GM13976 (cell line): ENCODE measurements at places on chromosomes 11 and 22.

DNA sequence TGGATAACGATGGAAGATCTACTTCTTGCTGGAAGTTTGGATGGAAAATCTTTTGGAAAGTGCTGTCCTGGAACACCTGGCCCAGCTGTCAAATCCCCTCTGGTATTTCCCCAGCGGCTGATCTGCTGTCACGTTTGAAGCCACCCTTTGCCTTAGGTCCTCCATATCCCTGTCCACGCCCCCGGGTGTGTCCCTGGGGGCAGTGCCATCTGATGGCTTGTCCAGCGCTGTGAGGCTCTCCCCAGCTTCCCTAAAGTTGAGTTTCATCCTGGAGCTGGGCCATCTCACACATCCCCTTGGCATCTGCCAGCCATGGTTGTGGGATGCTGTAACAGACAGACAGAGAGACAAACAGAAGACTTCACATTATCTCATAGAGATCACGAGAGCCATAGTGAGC, 3.1 kb upstream of the IGLL1 start:
- DNase-seq, result no peak

- DNase-seq, result no peak
Measured at GRCh38 chr22:36884349-36885158, 23.7 kb downstream of the NCF4 start.

- DNase-seq, result no peak
Measured at GRCh38 chr11:76978818-76979217, 55.4 kb upstream of the B3GNT6 start.

GRCh38 chr11:35360055-35360530, 59.3 kb downstream of the SLC1A2 start:
- DNase-seq, result no peak

DNA sequence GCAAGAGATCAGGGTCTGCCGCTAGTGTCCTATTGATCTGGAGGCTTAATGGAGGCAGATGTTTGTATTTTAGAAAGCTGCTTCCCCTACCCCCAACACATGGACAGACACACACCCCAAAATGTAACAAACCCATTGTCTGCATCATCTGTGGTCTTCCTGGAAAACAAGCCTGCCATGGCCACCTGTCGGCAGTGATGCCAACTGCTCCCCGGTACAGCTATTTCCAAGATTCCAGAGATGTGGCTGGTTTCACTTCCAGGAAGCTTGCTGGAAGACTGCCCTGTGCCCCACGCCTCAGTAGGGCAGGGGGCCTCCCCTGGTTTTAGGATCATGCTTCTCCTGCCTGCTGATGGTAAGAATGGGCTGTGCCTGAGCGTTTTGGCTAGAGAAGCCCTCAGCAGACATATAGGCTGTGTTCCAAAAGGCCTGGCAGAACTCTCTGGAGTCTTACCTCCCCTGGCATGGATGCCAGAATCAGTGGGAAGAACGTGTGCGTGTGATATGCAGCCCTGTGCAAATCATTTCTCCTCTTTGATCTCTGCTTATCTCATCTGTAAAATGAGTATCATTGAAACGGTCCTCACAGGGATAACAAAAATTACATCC, 108.6 kb downstream of the FBXO7 start:
- DNase-seq, result no peak

DNA sequence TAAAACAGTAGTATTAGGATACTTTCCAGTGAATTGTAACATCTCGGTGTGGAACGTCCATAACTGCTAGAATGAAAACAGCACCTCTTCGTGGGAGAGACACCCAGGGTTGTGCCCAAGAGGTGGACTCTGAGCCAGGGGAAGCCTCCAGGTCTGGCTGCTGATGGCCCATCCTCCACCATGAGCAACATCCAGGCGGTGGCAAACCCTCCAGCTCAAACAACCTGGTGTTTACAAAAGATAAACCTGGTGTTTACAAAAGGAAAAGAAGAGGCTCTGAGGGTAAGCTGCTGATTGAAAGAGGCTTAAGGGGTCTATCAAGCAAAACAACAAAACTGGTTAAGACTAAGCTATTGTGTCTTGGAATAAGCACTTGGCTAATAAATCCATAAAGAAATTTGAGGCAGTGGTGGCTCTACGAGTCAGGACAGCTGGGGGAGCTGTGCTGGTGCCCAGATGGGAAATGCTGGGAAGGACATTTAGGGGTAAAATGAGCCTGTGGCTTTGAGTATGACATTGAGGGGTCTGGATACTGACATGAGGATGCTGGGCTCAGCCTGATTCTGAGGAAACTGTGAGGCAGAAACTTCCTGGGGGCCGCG, 909.0 kb downstream of the BRD1 start:
- no peak for DNase-seq

GRCh38 chr11:108525161-108525560, 27.0 kb upstream of the POGLUT3 start:
- DNase-seq, result no peak

GRCh38 chr11:107804971-107805370, 53.6 kb downstream of the SLC35F2 start:
- DNase-seq, result no peak

DNA sequence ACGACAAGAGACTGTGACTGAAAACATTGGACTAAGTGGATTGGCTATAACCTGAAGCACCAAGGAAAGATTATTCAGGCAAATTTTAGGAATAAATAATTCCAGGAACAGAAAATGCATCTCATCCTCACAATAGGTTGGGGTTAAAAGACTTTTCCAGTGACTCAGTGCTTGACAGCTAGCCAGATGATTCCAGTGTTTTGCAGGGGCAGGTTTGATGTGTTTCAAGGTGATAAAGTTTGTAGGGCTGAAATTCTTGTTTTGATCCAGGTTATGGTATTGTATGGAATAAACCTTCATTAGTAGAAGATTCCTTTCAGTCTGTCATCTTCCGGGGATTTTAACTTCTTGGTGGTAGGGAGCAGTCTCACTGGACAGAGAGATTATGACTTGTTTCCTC, 2.3 kb downstream of the EXT2 start:
- DNase-seq, result no peak

DNA sequence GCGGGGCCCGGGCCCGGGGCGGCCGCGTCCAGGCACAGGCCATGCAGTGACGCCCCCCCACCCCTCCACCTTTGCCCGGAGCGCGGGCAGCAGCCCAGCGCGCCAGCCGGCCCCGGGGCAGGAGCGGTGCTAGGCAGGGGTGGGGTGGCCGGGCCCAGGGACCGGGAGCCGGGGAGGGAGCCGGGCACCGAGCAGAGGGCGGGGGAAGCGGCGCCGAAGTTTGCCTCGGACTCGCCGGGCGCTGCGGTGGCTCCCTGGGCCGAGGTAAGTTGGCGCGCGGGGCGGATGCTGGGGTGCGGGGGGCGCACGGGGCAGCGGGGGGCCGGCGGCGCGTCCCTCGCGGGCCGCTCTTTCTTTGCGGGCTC, 332 bp downstream of the TEAD1 start:
- DNase-seq, result peak; percentile 45

DNA sequence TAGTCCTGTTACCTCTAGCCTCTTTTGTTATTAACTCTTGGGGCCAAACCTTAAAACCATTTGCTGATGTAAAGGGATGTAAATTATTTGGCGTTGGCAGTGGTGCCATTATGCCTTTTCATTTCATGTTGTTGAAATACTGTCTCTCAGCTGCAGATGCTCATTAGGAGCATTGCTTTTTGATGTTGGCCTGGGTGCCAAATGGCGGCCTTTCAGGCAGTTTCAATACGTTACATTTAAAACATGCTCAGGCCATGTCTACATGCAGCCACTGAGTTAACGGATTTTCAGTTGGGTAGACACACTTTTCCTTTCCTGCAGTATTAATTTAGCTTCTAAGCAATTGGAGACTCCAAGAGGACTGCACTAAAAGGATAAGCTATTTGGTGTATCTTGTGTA, 5.3 kb downstream of the NCAM1 start:
- no peak for DNase-seq

- DNase-seq, result no peak
Measured at GRCh38 chr11:65298655-65299179, 15.9 kb upstream of the CDC42EP2 start.

DNA sequence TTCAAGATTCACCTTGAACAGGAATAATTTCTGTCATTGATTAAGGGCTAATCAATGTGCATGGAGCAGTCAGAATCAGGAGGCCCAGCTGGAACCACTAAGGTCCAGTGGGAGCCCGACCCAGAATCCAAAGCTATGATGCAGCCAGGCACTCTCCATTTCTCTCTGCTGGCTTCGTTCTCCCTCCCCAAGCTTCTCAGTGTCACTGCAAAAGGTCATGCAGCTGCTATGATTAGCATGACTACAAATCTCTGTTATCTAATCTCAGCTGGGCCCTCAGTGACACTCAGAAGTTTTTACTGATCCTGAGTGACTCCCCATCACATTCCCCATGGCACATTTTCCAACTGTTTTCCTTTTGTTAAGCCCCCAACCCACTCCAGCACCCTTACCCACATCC, 31.1 kb upstream of the PRSS23 start:
- no peak for DNase-seq

GRCh38 chr11:111731821-111732220, 34.4 kb downstream of the PPP2R1B start:
- no peak for DNase-seq

- peak; percentile 98 for DNase-seq
Measured at GRCh38 chr22:31753634-31754501, at the start of gene DEPDC5. DEPDC5 (plus strand) TSS chr22:31754019; CDS start chr22:31754922, 903 bp downstream.

DNA sequence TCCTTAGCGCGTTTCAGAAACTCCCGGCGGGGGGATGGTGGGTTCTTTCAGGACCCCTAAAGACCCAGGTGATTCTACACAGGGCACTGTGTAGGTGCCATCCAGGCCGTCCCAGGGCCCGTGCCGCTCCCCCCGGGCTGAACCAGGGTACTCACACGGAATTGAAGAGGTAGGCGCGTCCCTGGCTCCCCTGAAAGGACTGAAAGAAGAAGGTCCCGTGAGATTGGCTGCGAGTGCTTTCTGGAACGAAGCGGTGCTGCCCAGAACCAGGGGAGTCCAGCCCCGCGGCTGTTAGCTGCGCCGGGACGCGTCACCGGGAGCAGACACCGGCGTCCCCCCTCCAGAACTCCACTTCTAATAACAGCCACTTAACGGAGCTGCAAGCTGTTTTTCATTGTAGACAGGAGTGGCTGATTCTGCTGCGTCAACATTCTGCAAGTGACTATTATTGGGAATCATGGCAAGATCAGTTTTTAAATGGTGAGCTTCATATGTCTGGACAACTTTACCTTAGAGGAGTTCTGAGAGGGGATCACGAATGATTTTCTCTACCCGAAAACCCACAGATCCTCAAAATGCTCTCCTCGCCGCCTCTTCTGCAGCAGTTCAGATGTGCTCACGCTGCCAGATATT, 31.8 kb downstream of the YPEL1 start:
- DNase-seq, result no peak

- DNase-seq, result no peak
Measured at GRCh38 chr11:16111690-16112089, 244.7 kb downstream of the SOX6 start.

DNA sequence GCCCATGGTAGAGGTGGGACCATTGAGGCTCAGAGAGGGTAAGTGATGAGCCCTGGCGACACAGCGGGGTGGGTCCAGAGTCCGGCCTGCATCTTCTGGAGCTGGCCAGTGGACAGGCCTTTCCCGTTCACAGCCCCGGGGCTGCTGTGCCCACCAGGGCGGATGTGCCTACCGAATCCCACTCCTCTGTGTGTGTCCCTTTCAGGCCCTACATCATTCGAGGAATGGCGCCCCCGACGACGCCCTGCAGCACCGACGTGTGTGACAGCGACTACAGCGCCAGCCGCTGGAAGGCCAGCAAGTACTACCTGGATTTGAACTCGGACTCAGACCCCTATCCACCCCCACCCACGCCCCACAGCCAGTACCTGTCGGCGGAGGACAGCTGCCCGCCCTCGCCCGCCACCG, 11.9 kb upstream of the PPP6R3 start:
- no peak for DNase-seq

GRCh38 chr11:16367252-16367651, 10.9 kb upstream of the SOX6 start:
- no peak for DNase-seq

- no peak for DNase-seq
Measured at GRCh38 chr11:35526370-35526792, 965 bp upstream of the PAMR1 start.

GRCh38 chr22:40819599-40820140, 524 bp upstream of the SLC25A17 start:
- DNase-seq, result no peak

DNA sequence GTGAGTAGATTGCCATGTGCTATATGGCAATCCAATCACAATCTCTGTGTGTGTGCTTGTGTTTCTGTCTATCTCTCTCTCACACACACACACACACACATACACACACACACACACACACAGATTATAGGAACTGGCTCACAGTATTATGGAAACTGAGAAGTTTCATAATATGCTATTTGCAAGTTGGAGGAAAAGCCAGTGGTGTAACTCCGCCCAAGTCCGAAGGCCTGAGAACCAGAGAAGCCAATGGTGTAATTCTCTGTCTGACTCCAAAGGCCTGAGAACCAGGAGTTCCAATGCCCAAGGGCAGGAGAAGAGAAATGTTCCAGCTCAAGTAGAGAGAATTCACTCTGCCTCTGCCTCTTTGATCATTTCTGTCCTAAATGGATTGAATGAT, 37.2 kb downstream of the GLYATL2 start:
- no peak for DNase-seq

GRCh38 chr11:134576721-134577171, 164.7 kb upstream of the B3GAT1 start:
- peak; percentile 3 for DNase-seq

- DNase-seq, result no peak
Measured at GRCh38 chr22:31340360-31340759, 5.8 kb downstream of the PATZ1 start.

DNA sequence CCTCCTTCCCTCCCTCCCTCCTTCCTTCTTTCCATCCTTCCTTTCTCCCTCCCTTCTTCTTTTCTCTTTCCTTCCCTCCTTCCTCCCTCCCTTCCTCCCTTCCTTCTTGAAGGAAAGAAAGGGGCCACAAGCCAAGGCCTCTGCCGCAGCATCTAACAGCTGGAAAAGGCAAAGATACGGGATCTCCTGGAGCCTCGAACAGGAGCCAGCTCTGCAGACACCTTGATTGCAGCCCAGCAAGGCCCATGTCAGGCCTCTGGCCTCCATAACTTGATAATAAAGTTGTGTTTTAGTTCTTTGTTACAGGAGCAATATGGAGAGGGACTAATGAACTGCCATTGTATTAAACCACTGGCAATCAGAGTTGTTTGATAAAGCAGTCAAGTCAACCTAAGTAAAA, 348.9 kb upstream of the B3GAT1 start:
- DNase-seq, result no peak

DNA sequence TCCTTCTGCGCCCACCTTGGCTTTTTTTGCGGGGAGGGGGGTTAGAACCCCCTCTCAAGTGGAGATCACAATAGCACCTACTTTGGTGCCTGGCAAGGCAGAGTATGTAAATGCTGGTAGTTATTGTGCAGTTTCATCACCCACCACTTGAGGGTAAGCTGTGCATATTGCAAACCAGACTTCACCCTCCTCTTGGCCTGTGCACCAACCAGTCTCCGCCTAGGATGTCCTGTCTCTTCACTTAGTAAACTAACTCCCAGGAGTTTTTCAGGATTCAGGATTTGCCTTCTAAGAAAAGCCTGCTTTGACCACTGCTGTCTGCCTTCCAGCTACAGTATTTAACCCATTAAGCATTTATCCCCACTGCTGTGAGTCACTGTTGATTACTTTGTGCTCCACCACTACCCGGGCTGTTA, 2.0 kb upstream of the UBXN1 start:
- peak; percentile 64 for DNase-seq
